Fibroblast of skin of scalp (primary cell): ENCODE measurements at places on chromosomes 11 and 22.
A peak's percentile ranks its signal among the peaks of the same experiment; 100 is the strongest.

- DNase-seq = no peak
These were observed 45.7 kb upstream of the NAV2 start for GRCh38 chr11:19666951-19667350.

GRCh38 chr11:17073370-17074027, 4.0 kb downstream of the RPS13 start:
- no peak for DNase-seq

GRCh38 chr11:18578975-18579598, 9.4 kb downstream of the UEVLD start:
- DNase-seq = no peak

DNA sequence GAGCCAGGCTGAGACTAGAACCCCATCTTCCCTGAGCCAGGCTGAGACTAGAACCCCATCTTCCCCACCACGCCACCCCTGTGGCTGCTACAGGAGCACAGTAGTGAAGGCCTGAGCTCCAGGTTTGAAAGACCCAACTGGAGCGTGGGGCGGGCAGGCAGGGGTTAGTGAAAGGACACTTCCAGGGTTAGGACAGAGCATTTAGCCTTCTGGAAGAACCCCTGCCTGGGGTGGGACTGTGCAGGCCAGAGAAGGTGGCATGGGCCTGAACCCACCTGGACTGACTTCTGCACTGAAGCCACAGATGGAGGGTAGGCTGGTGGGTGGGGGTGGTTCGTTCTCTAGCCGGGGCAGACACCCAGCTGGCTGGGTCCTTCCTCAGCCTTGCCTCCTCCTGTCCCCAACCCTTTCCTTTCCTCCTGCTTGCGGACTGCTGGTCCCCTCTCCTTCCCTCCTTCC, 24.1 kb downstream of the SUN2 start:
- no peak for DNase-seq

DNA sequence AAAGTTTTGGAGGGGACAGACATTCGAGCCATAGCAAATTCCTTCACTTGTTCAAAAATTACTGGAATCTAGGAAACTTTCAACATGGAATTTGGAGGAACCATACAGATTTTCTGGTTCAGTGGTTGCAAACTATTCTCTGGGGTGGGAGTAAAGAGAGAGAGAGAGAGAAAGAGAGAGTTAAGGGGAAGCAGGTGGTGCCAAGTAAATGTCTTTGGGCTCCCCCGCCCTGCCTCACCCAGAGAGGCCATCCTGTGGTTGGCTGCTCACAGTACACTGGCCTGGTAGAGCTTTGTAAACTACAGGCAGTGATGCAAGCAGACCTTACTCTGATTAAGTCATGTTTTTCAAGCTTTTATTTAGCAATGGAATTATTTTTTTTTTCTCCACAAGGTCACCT, 82.6 kb downstream of the ADAMTS15 start:
- peak; percentile 25 for DNase-seq

DNA sequence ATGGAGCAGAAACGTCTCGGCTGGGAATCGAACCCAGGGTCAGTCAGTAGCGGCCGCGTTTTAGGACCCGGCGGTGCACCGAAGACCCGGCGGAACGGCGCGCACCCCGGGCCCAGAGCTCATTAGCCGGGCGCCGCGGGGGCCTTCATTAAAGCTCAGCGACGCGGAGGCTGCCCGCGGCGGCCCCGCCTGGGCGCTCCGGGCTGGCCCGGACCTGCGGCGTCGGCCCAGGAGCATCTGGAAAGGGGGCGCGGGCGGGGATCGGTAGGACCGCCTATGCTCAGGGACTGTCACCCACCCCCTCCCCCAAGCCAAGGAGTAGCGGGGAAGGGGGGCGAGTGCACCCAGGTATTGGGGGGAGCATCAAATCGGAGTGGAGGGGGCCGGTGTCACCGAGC, 52.2 kb downstream of the CYTH4 start:
- DNase-seq = no peak

- no peak for DNase-seq
These were observed 66.9 kb upstream of the TTLL12 start for GRCh38 chr22:43253839-43254238.

GRCh38 chr11:49377978-49378377, 169.6 kb upstream of the FOLH1 start:
- DNase-seq = no peak

DNA sequence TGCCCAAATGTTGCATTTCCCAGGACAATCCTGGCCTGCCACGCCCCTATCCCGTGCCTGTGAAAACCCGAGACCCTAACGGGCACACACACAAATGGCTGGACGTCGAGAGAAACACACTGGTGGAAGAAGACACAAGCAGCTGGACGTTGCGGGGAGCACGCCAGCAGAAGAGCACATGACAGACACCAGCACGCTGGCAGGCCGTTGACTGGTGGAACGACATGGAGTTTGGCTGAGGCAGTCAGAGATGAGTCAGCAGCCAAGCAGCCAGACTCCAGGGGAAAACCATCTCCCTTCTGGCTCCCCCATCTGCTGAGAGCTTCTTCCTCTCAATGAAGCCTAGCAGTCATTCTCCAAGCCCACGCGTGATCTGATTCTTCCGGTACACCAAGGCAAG, 606.7 kb upstream of the LRRC4C start:
- DNase-seq = peak; percentile 26

- DNase-seq = peak; percentile 61
These were observed 2.3 kb downstream of the DMC1 start for GRCh38 chr22:38567531-38568285.

DNA sequence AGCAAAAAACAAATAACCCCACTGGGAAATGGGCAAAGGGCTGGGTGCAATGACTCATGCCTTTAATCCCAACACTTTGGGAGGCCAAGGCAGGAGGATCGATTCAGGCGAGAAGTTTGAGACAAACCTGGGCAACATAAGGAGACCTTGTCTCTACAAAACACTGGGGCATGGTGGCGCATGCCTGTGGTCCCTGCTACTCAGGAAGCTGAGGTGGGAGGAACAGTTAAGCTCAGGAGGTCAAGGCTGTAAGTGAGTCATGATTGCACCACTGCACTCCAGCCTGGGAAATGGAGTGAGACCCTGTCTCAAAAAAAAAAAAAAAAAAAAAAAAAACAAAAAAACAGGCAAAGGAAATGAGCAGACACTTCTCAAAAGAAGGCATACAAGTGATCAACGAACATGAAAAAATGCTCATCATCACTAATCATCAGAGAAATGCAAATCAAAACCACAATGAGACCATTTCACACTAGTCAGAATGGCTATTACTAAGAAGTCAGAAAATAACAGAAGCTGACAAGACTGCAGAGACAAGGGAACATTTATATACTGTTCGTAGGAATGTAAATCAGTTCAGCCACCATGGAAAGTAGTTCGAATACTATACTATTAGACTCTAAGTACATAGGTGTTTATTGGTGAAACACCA, 48.2 kb upstream of the SMCO4 start:
- DNase-seq = peak; percentile 25

DNA sequence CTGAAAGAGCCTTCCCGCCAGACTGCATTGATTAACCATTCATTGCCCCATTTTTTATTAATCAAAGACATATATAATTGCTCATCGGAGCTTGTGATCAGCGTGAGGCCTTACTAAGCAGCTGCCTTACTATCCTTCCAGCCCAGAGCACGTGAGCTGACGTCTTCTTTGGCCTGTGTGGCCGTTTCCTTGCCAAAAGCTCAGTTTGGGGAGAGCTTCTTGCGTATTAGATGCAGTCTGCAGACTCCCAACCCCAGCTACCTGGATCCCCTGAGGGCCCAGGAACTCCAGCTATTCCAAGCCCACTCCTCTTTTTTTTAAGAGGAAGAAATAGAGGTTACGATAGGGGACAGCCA, 784 bp upstream of the SLC43A3 start:
- no peak for DNase-seq

DNA sequence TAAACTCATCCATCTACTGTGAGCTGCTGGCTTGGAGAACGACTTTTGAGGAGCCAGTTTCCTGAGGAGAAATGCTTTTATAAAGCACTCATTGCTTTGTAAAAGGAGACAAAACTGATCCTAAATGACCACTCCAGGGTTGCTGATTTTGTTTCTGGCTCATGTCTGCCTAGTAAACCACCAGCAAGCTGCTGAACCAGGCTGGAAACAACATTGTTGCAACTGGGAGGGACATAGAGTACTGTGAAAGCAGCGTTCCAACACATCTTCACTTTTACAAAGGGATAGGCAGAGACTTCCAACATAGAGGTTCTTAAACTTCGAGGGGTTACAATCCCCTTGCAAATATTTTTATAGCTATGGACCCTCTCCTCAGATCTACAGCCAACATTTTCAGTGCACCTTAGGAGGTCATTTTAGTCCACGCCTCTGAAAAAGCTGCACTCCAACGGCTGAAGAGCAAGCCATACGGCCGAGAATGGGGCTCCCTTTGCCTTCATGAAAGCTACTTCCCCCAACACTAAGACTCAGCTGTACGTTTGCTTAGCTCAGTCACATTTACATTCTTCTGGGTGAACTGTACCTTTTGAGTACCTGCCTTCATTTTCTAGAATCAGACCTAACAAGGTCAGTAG, 54.7 kb downstream of the PANX1 start:
- DNase-seq = no peak
